ENCODE measurements at places on chromosomes 13 and 19.
A peak's percentile ranks its signal among the peaks of the same experiment; 100 is the strongest.

- peak; percentile 12 for DNase-seq
Measured at GRCh38 chr13:92807353-92807752, 419.3 kb upstream of the GPC6 start.

- no peak for DNase-seq
Measured at GRCh38 chr13:20636079-20636478, 67.4 kb upstream of the IL17D start.

DNA sequence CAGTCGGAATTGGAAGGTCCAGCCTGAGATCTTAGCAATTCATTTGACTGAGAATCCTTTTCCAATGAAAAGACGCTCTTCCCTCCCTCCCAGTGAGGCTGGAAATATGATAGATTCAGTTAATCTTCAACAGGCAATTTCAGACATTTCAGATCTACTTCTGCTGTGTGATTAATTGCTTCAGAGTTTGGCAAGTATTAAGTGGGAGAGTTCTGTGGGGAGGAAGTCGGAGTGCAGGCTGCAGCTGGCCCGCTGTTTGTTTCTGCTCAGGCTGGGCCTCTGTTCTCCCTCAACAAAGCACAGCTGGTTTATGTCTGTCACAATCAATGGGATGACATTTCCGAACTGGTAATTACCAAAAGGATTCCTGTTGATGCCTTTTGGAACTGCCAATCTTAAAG is 178.2 kb downstream of the NDFIP2 start:
- no peak for DNase-seq

- DNase-seq = no peak
Measured at GRCh38 chr13:73372666-73373627, 314.1 kb downstream of the KLF5 start.

- peak; percentile 25 for DNase-seq
Measured at GRCh38 chr13:42883142-42883541, 101.8 kb downstream of the FAM216B start.

DNA sequence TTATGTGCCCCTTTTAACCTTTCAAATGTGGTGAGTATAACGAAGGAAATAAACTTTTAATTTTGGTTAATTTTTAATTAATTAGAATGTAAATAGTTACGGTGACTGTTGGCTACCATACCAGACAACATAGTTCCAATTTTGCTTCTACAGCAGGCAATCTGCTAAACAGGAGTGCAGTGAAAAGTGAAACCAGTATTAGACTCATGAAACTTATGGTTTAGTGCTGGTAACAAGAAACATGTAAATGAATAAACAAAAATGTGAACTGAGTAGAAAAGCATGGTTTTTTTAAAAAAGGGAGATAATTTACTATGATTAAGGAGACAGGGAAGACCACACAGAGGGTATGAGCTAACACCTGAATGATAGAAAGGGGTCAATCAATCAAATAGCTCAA is 478.4 kb downstream of the PCDH9 start:
- no peak for DNase-seq

DNA sequence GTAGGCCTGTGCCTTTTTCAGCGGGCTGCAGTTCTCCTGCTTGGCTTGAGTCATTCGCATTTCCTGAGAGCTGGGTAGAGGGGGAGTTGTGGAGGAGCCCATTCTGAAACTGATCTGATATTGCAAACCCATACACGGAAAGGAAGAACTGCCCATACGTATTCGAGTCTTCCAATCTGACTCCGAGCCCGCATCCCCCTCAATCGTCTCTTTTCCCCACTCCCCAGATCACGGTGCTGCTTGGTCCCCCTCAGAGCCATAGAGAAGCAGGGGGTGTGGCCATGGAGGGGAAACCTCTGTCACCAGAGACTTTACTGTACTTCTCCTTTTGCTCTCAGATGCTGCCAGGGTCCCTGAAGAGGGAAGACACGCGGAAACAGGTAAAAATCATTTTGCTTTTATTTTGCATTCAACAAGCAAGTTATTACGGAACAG is at the start of gene CD22:
TSS of gene CD22 (plus strand) at position 337 of the 435 bp plus-strand sequence. CDS start 2,854 bp downstream, outside the sequence.
- no peak for DNase-seq

DNA sequence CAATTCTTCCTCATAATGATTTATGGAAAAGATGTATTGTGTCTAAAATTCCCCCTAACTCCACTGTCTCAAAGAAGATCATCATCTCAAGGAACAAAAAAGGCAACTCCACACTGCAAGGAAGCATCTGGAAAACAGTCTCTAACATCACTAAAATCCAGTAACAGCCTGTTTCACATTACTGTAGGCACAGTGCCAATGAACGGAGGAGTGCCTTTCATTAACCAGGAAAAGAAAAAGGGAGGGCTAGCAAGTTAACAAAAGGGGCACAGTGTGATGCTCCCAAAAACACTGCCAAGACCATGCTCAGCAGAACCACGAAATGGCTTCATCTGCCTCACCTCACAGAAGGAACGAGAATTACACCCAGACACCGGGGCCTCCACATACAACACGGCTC is 8.5 kb downstream of the TMTC4 start:
- no peak for DNase-seq

DNA sequence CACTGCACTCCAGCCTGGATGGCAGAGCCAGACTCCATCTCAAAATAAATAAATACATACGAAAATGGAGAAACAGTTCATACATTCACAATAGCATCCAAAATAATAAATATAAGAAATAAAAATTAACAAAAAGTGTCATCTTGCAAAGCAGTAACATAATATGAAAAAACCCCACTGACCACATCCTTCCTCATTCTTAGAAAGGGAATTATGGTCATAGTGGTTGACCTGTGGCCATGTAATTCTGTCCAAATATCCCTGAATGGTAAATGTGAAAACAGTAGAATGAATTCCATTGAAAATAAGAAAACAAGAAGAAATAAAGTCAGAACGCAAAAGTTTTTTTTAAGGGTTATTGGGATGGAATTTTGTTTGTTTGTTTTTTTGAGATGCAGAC is 7.0 kb upstream of the CDC42EP5 start:
- DNase-seq = no peak

GRCh38 chr19:44585371-44586133 is 27.8 kb upstream of the IGSF23 start:
- DNase-seq = peak; percentile 92

- DNase-seq = no peak
Measured at GRCh38 chr13:39364947-39365468, 238.0 kb downstream of the LHFPL6 start.

- no peak for DNase-seq
Measured at GRCh38 chr19:31330761-31331160, 18.5 kb downstream of the TSHZ3 start.

GRCh38 chr13:103097366-103097928 is 31.2 kb upstream of the SLC10A2 start:
- no peak for DNase-seq

GRCh38 chr13:74919914-74920313 is 562.1 kb downstream of the TBC1D4 start:
- DNase-seq = no peak

- no peak for DNase-seq
Measured at GRCh38 chr13:33775339-33776108, 42.4 kb upstream of the RFC3 start.

DNA sequence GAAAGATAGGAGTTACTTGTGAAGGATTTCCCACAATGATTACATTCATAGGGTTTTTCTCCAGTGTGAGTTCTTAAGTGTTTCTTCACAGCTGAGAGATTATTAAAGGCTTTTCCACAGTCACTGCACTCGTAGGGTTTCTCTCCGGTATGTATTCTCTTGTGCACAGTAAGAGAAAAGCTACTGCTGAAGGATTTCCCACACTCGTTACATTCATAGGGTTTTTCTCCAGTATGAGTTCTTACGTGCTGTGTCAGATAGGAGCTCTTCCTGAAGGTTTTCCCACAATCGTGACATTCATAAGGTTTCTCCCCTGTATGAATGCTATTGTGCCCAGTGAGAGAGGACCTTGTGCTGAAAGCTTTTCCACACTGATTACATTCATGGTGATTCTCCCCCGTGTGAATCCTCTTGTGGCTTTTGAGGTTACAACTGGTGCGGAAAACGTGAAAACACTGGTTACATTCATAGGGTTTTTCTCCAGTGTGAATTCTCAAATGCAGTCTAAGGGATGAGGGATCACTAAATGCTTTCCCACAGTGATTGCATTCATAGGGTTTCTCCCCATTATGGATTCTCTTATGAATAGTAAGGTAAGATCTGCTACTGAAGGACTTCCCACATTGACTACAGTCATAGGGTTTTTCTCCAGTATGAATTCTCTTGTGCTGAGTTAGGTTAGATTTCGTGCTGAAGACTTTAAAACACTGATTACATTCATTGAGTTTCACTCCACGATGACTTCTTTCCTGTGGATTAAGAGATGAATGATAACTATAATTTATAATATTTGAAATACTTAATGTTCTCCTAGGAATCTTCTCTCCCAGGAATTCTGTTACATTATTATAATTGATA is 20.6 kb downstream of the ZNF558 start:
- DNase-seq = peak; percentile 6

GRCh38 chr13:40272776-40273139 is 393.7 kb downstream of the FOXO1 start:
- DNase-seq = peak; percentile 70

- DNase-seq = peak; percentile 25
Measured at GRCh38 chr19:6412447-6413091, 12.0 kb downstream of the KHSRP start.

DNA sequence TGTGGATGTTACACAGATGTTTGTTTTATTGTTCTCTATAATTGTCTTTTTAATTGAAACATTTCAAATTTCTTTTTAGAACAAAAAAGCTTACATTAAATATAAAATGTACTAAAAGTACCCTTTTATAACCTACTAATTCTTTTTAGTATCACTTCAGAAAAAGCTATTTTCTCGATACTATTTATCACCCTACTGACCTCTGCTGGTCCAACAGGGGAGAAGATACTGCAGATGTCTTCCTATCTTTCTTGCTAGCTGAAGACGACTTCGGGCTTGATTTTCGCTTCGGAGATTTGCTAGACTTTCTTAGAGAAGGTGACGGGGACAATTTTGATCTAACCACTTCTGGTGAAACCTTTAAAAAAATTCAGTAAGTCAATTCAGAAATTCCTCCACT is 42.4 kb downstream of the ZC3H13 start:
- no peak for DNase-seq

- DNase-seq = peak; percentile 48
Measured at GRCh38 chr19:54481326-54481930, 8.3 kb upstream of the CDC42EP5 start.

DNA sequence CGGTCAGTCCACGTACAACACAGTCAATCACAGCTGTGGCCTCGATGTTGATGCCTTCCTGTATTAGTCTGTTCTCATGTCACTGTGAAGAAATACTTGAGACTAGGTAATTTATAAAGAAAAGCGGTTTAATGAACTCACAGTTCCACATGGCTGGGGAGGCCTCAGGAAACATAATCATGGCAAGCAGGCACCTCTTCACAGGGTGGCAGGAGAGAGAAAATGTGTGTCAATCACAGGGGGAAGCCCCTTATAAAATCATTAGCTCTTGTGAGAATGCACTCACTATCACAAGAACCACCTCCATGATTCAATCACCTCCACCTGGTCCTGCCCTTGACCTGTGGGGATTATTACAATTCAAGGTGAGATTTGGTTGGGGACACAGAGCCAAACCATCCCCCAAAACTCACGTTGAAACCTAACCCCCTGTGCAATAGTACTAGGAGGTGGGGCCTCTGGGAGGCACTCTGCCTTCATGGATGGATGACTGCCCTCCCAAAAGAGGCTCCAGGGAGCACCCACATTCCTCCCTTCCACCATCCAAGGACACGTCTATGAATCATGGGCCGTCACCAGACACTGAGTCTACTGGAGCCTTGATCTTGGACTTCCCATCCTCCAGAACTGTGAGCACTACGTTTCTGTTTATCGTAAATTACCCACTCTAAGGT is 2.3 kb upstream of the PROZ start:
- no peak for DNase-seq

- DNase-seq = no peak
Measured at GRCh38 chr19:50720181-50720920, 749 bp upstream of the SHANK1 start.

DNA sequence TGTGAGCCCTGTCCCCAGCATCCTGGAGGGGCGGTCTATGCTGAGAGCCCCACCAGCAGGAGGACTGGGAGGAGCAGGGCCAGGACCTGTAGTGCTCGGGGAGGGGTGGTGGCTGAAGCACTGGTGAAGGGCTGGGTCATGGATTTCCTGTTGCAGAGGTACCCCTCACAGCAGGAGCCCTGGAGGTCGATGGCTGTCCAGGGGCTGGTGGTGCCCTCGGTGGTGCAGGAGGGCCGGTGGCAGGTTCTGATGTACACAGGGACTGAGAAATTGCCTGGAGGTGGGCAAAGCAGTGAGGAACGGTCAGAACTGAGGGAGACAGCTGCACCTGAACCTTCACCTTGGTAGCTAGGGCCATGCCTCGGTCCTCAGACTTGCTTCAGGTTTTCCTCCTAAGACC is 4.7 kb downstream of the LYPD5 start:
- no peak for DNase-seq

- no peak for DNase-seq
Measured at GRCh38 chr19:41861116-41861768, 1.2 kb downstream of the RPS19 start.

GRCh38 chr13:110471833-110472162 is 89.7 kb downstream of the RAB20 start:
- DNase-seq = peak; percentile 25

GRCh38 chr19:17947815-17948513 is 15.1 kb downstream of the CCDC124 start:
- peak; percentile 90 for DNase-seq

GRCh38 chr19:58572818-58573657 is at the start of gene MZF1:
TSS of gene MZF1 (minus strand) at chr19:58573335. CDS start at chr19:58571389, 1,946 bp downstream.
- peak; percentile 100 for DNase-seq

DNA sequence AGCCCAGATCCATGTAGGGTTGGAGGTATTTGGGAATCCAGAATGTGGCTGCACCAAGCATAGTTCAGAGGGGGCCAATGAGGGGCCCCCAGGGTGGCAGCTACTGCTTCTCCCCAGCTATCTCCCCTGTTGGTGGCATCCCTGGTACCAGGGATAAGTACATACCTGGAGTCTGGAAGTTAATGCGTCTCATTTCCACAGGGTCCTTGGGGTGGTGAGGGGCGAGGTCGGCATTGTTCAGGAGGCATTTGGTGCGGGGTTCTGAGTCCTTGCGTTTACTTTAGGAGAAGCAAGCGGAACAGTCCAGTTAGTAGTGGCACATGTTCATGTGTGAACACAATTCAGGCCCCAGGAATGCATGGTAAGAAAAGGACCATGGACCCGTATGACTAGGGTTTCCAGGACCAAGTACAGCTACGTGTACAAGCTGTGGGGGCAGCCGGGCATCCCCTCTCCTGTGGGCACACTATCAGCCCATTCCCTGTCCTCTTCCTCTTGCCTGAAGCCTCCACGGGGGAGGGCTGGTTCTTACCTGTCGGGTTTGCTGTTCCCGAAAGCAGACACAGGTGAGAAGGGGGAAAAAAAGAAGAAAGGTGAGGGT is 122.3 kb downstream of the PTPRS start:
- no peak for DNase-seq

- no peak for DNase-seq
Measured at GRCh38 chr19:55753401-55753800, 5.5 kb upstream of the RFPL4A start.

- no peak for DNase-seq
Measured at GRCh38 chr19:45825917-45826893, 11.1 kb upstream of the RSPH6A start.

GRCh38 chr19:41206926-41207750 is 11.9 kb upstream of the AXL start:
- DNase-seq = no peak
